ENCODE measurements at places on chromosomes 2 and 18.

DNA sequence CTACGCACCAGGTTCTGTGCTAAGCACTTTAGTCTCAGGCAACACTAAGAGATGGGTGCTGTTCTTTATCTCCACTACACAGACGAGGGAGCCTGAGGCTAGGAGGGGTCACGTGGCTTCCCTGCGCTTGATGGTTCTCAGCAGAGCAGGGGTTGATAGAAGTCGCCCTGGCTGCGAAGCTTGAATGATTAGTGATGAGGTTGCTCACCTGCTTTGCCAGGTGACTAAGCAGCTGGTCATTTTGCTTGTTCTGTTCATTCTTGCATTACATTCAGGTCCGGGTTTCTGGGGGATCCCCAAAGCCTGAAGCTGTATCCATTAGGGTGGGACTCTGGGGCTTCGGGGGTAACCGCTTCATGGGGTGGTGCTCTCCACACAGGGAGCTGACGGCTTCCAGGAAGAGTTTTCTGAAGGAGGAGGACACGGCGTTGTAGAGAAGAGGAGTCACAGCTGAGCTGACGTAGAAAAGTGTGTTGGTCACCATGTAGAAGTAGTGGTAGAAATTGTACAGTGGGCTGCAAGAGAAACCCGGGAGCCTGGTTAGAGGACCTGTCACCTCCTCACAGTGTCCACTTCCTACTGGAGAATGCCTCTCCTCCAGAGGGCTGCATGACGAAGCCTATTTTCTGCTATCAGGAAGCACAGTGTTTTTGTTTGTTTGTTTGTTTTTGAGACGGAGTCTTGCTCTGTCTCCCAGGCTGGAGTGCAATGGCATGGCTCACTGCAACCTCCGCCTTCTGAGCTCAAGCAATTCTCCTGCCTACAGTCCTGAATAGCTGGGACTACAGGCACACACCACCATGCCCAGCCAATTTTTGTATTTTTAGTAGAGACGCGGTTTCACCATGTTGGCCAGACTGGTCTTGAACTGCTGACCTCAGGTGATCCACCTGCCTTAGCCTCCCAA is 11.5 kb downstream of the NTSR2 start:
- DNase-seq: no peak

DNA sequence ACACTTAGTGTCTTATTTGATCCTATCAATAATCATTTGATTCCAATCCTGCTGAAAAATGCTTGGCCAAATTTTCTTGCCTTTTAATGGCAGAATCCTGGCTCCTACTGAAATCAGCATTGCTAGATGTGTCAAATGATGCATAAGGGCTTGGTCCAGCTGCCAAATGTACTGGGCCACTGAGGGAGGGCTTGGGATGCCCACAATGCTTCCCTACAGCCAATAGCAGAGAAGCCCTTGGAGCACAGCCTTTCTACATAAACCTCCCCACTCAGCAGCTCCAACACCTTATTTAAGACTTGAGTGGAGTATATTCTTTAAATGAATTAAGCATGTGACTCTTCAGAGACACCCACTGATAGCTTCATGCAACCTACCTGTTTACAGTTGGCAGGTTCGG is 3.6 kb downstream of the ALK start:
- DNase-seq: no peak

DNA sequence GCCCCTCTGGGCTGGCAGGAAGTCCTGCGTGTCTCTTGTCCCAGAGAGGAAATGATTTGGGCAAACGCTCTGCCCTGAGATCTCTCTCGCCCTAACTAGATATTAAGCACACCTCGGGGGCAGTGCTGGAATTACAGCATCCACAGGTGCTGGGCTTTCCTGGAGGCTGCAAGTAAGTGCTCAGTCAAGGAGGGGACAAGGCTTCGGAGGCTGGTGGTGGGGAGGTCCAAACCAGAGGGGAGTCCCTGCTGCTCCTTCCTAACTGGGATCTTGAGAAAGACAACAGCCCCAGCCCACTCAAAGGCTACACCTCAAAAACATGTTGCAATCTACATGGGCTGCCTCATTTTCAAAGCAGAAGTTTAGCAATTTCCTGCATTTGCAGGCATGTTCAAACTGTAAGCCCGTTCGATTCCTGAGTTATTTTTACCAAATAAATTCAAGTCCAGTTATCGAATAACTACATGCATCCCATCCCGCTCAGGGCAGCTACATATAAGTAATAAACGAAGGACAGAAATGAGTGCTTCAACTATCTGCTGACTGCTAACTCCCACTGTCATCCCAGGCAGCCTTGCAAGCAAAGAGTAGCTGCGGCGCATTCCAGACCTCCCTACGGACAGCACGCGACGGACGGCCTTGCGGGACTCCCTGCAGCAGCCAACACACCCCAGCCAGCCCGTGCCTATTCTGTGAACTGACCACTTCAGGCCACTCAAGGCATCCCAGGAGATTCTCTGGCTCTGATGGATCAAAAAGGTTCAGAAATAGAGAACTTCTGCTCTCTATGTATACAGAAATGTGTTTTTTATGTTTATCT is 27.5 kb downstream of the ZNF516 start:
- no peak for DNase-seq

GRCh38 chr2:219571311-219572236 is at the start of gene OBSL1:
OBSL1 (minus strand) TSS chr2:219571539; CDS start chr2:219571232, 307 bp downstream.
- no peak for DNase-seq

DNA sequence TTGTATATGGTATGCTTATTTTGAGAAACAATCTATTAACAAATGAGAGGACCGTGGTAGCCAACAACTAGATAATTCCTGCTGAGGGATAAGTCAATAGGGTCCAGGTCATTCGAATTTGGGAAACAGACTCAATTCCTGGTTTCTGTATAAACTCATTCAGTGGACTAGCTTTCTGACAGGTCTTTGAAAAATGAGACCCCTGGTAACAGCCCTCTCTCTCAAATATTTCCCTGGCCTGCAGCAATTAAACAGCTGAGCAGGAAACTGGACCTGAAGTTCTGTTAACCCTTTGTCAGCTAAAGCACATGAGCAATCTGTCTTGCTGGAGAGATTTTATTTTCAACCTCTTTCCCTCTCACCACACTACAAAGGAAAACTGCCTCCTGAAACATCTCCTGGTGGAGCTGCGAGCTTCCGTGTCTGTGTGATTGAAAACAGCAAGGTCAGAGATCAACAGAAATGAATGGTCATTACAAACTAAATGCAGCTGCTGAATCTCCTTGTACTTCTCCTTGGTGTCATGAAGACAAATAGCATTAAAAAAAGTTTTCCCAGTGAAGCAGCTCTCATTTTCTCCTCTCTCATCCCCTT is 70.3 kb upstream of the CCDC85A start:
- DNase-seq: no peak

DNA sequence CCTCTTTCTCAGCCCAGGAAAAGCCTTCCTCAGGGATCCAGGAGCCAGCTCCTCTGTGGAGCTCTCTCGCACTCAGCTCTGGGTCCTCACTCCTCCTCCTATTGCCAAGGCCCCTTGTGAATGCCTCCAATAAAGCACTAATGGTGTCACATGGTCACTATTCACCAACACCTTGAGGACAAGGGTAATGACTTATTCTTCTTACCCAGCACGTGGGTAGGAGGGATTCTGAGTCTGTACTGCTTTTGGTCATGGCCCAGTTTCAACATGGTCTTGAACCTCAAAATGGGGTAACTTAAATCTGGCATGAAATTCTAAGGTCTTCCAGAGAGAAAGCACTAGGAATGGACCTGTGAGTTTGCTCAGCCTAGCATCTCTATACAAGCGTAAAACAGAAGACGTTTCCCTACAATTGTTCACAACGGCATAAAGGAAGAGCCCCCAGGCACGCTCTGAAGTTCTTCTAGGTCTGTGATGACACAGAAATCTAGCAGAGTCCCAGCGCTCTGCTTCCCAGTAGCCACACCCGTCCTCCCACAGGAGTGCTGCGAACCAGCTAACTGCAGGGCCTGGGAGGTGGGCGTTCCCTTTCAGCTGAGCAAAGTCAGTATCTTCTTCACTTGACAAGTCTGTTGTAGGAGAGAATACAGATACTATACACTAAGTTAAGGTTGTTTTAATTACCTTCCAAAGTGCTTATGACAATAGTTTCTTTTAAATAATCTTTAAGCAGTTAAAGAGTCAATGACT is 14.6 kb upstream of the KIDINS220 start:
- DNase-seq: no peak

DNA sequence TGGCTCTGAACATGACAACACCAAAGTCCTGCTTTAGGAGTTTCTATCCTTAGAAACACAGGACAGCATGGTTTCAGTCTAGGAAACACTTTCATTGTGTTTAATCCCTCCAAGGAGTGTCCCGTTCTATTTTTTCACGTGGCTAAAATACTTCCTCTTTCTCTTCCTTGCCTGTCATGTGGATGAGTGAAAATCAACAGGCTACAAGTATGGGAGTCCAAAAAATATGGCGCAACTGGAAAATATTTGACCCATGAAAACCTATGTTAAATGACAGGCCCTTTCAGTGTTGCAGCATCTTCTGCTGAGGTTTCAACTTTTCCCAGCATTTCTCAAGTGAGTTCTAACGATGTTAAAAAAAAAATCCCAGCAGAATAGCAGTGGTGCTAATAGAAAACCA is 146.3 kb downstream of the LAMA3 start:
- no peak for DNase-seq

- DNase-seq: no peak
Observed at GRCh38 chr2:83689402-83689801, 769.7 kb downstream of the SUCLG1 start.

DNA sequence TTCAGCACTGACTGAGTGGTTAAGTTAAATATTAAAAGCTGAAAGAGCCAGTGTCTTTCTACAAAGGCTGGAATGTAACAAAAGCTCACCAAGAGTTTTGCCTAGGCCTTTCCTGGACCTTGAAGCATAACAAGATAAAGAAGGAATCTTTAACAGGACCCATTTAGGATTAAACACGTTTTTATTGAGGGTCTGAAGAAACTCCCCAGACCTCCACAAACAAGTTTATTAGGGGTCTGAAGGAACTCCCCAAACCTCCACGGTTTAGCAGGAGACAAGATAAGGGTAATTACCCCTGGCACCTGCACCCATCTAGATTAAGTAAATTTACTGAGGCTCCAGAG is 104.0 kb downstream of the ACAA2 start:
- DNase-seq: no peak

GRCh38 chr2:196079052-196079451 is 10.4 kb upstream of the DNAH7 start:
- DNase-seq: no peak

DNA sequence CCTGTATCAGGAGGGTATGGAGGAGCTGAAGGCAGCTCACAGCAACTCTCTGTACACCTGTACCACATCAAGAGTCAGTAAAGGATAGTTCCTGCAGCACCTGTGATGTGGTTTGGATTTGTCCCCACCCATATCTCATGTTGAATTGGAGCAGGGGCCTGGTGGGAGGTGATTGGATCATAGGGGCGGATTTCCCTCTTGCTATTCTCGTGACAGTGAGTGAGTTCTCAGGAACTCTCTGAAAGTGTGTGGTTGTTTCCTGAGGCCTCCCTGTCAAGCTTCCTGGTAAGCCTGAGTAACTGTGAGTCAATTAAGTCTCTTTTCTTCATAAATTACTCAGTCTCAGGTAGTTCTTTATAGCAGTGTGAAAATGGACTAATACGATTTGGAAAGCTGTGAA is 28.9 kb downstream of the OSBPL1A start:
- peak; percentile 47 for DNase-seq

- DNase-seq: no peak
Observed at GRCh38 chr2:23609254-23609653, 224.3 kb downstream of the KLHL29 start.

DNA sequence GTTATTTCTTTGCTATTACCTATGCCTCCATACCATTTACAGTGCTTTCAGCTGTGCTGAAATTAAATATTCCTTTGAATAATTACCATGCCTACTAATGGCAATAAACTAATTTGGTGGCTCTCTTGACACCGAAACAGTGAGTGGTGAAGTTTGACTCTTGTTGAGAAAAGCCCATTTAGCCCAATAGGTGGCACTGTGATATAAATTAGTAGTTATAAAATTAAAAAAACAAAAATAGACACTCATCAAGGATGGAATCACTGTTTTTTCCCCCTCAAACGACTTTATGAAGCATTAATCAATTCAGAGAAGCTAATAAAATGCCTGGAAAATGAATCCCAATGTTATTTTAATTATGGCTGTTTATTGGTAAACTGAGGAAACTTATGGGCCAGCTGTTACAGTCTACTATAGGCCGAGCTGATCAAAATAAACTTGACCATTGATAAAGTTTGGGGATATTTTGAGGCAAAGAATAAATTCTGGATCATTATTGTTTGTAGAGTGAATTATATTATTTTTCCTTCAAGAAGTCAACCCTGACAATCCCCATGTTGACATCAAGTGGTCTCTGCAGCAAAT is 339.6 kb downstream of the TRIB2 start:
- DNase-seq: no peak

- DNase-seq: no peak
Observed at GRCh38 chr2:167293943-167294775, 405.9 kb downstream of the XIRP2 start.

DNA sequence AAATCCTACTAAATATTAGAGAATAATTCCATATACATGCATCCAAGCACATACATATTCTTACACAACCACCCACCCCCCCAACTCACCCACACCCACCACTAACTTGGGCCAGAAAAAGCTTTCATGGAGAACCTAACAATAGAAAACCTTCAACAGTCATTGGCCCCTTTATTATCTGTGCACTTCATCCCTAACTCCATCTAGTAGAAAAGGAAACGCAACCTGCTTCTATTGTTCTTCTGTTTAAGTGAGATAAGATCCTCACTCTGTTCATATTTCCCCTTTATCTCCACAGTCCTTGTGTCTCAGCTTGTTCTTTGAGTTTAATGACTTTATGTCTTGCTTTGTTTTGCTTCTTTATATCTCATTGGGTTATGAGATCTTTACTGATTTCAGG is 1740.2 kb upstream of the CELF4 start:
- no peak for DNase-seq

DNA sequence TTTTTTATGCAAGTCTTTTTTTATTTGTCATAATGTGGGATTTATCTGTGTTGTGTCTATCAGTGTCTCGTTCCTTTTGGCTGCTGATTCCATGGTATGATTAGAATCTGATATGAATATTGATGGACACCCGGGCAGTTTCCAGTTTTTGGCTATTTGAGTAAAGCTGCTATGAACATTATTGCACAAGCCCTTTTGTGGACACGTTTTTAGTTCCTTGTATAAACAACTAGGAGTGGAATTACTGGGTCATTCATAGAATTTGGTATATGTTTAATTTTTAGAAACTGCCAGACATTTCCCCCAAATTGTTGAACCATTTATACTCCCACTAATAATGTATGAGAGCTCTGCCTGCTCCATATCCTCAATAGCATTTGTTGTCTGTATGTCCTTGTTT is 26.6 kb downstream of the HK2 start:
- no peak for DNase-seq

- DNase-seq: no peak
Observed at GRCh38 chr2:8268172-8268783, 413.6 kb upstream of the ID2 start.

- DNase-seq: no peak
Observed at GRCh38 chr2:234836271-234836670, 115.5 kb upstream of the SH3BP4 start.

DNA sequence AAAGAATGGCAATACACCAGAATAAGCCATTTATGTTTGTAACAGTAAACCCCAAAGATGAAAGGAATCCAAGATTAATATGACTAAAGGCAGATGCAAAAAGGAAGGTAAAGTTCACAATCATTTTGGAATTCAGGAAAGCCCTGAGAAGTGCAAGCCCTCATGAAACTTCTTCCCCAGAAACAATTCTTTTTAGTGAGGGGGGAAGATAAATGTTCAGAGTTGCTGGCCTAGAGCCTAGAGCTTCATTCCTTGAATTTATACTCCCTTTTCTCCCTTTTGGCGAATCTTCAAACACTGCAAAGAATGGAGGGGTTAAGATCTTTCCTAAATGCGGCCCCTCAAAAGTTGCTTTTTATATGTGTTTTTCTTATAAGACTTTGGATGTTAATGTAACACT is 368.8 kb downstream of the MEIS1 start:
- no peak for DNase-seq
